ENCODE measurements at places on chromosomes 3 and 15. TPM values are rescaled to one million over a fixed set of nuclear protein-coding genes. Genes with fewer than 3 reads are reported as not detected.

DNA sequence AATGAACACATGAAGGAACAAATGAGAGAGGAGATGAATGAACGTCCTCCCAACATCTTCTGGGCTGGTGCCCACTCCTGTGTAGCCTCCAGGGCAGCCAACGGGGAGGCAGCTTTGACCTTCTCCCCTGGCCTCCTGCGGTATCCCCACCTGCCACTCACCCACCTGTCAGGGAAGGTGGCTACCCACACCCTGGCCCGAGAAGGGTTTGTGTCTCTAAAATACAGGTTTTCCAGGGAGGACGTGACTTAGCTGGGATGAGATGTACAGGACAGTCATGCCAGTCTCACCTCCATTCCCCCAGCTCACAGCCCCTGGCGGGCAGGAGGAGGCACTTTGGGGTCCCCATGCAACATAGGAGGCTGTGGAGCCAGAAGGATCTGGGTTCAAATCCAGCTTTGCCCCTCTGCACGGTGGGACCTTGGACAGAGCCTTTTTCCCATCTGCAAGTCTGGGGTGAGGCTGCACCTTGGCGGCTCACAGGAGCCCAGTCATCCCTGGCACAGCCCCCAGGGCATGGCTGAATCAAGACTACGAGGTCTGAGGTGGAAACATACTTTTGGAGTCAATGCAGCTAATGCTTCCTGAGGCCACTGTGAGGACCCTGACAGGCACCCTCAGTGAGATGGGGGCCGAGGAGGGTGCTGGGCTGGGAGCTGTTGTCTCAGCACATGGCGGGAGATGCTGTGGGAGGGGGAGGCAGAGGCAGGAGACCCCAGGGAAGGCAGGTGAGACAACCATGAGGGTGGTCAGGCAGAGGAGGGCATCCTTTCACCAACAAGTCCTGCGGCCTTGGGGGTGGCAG lies 11.1 kb upstream of the PLXND1 start:
- no peak for DNase-seq

The SLC38A3 gene
- 0.48 TPM for total RNA-seq

DNA sequence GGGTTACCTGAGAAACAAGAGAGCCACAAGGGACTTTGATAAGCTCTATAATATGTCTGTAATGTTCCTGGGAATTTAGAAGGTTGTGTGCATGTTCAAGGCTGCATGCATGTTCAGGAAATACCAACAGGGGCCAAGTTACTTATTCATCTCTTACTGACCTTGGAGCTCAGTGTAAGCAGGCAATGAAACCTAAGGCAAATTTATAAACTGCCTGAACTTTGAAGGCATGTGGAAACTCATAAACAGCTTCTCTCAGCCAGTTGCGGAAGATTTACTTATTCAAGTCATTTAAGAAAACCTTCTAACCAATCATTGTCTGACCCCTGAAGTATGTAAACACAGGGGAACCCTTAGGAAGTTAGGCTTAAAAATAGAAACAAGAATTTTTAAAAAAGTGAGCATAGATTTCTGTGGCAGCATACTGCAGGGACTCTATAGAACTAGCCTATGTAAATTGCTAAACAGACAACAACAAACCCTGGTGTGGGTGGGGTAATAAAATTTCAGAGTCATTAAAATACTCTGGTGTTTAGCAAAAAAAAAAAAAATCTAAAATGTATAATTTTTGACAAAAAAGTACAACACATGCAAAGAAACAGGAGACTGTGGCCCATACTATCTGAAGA lies 57.2 kb downstream of the SLC15A2 start:
- DNase-seq: no peak

- DNase-seq: peak; percentile 25
Observed at GRCh38 chr3:33131331-33132018, 17.7 kb downstream of the CRTAP start.

DNA sequence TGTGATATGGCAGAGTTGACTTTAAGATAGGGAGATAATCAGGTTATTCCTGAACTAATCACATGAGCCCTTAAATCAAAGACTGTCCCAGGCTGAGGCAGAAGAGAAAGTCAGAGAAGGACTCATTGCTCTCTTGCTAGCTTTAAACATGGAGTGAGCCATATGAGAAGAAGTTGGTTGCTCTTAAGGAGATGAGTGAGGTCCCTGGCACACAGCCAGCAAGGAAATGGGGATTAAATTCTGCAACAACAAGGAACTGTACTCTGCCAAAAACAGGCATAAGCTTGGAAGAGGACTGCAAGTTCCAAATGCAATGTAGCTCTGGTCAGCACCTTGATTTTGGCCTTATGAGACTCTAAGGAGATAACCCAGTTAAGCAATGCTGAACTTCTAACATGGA lies 457.0 kb downstream of the PLOD2 start:
- DNase-seq: no peak

GRCh38 chr3:108387063-108387462 lies 90.7 kb downstream of the HHLA2 start:
- no peak for DNase-seq

DNA sequence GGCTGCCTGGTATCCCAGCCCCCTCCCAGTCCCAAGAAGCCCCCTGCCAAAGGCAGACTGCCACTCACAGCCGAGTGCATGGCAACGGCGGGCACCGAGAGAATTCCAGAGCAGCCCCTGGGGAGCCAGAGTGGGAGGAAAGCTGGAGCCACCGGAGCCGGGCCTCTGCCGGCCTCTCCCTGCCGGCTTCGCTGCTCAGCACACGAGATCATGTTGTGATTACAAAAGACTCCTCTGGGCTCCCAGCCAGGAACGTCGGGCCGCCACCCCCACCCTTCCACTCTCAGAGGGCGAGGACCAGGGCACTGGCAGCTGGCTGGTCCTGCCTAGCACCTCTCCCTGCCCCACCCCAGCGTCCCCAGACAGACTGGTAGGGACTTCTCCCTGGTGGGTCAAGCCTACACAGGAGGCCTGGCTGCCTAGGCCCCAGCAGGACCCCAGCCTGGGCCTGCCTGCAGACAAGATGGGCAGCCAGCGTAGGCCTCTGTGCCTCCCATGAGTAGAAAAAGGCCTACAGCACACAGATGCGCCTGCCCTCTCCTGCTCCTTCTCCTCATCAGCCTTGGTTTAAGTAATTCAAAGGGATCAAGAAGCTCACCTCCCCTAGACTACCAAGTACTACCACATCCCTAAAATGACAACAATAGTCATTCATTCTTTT lies at the start of gene CCDC9B:
TSS of gene CCDC9B (minus strand) at position 200 of the 661 bp plus-strand sequence. CDS start at position 80, 120 bp downstream.
- DNase-seq: peak; percentile 54

GRCh38 chr3:197942956-197943556 lies 6.9 kb upstream of the RPL35A start:
- no peak for DNase-seq

DNA sequence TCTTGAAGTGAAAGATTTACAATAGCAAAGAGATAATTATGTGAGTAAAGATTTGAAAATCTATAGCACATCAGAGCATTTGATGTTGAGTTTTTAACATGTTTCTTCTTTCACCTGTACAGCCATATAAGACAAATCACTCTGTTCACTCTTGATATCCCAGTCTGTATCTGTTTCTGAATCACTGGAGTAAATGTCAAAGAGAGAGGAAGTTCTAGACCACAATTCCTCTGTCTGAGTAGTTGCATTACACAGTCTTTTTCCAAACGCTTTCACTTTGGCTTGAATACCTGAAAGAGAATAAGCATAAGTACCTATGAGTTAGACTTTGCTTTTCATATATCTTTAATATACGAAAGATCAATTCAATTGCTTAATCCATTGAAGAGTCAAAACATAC lies 9.9 kb downstream of the THAP10 start:
- DNase-seq: no peak

DNA sequence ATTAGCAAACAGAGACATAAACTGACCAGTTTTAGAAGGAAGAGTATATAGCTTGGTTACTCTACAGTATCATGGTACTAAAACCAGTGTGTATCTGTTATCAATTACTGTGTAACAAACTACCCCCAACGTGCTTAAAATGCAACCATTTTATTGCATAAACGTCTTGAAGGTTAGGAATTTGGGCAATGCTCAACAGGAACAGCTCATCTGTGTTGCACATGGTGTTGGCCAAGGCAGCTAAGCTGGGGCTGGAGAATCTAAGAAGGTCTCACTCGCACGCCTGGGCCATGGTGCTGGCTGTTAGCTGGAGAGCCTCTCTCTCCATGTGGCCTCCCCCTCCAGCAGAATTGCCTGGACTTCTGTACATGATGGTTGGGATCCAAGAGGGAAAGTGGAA lies 81.2 kb upstream of the THBS1 start:
- DNase-seq: no peak

DNA sequence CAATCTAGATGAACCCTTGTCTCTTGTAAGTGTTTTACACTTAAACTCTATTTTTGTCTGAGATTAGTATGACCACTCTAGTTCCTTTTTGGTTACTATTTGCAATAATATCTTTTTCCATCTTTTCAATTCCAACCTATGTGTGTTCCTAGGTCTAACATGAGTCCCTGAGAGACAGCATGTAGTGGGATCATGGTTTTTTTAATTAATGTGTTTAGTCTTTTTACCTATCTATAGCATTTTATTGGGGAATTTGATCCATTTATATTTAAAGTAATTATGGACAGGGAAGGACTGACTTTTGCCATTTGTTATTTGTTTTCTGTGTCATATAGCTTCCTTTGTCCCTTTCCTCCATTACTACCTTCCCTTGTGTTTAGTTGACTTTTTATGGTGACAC lies 21.7 kb downstream of the TNFSF10 start:
- no peak for DNase-seq

The CX3CR1 gene
- not detected for total RNA-seq

GRCh38 chr15:51759557-51760070 lies 8.2 kb downstream of the TMOD2 start:
- no peak for DNase-seq

The PIGB gene
- 10.9 TPM for total RNA-seq

The ZPLD1 gene
- total RNA-seq: 0.41 TPM

DNA sequence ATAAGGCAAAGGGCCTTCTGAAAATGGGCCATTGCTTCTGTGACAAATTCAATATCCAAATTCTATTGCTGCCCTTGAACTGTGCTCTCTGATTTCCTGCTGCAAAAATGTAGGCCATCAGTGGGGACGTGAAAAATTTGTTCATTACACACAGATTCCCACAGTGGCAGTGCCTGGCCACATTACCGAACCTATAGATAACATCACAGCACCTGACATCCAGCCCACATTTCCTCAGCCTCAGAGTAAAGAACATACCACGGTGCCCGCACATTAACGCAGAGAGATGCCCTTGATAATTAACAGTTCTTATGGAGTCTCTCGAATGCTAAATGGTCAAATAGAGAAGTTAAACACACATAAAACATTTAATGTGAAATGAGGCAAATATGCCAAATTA lies 931.6 kb upstream of the CFAP20DC start:
- no peak for DNase-seq

The RFT1 gene
- total RNA-seq: 18.6 TPM

- no peak for DNase-seq
Observed at GRCh38 chr15:65399997-65400396, 22.2 kb upstream of the IGDCC3 start.

DNA sequence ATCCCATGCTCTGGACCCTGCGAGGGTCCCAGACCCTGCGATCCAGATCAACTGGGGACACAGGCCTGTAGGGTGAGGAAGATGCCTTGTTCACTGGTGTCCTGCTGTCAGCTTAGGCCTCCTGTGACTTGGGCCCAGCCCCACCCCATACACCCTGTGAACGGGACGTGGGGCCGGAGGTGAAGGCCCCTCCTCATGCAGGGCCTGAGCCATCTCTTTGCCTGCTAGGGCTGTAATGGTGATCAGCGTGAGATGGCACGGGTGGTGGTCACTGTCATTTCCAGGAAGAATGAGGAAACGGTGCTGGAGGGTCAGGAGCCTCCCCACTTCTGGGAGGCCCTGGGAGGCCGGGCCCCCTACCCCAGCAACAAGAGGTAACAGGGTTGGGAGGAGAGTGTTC lies 12.4 kb downstream of the VILL start:
- DNase-seq: no peak

The POLQ gene
- total RNA-seq: 2.0 TPM

The ZNF609 gene
- total RNA-seq: 19.0 TPM

DNA sequence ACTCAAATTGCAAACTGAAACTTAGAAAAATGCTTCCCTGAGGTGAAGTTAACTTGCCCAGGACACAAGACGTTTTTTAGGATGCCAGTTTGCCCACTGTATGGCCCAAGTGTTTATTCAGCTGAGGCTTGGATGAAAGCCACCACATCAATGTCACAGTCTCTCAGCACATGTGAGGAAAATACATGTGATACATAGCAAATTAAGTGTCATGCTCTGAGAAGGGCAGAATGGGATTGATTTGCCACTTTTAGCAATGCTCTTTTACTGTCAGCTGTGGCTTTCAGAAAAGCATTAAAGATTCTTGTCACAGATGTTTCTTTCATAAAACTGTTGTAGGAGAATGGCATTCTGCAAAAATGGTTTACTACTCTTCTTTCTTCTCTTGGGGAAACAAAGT lies 165.5 kb downstream of the ZIC1 start:
- no peak for DNase-seq

The IL17RB gene
- 0.27 TPM for total RNA-seq

DNA sequence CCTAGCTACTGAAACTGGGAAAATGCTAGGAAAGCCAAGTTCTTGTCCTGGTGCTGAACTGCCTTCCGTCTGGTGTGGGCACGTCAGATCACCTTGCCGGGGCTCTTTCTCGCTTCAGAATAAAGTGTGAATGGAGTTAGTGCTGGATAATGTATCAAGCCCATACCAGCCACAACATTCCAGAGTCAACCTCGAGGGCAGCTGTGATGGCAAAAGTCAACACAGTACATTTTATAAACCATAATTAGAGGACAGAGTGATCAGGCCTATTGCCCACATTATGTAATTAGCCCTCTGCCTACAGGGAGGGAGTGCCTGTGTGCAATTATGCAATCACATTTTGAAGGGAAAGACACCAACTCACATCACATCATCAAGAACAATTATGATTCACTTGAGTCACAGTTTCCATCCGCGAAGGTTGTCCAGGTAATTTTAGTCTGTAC lies 165.2 kb downstream of the RORA start:
- DNase-seq: no peak

The FBXL22 gene
- 0.27 TPM for total RNA-seq

- no peak for DNase-seq
Observed at GRCh38 chr15:20348900-20349773, 192.5 kb downstream of the GOLGA6L6 start.

DNA sequence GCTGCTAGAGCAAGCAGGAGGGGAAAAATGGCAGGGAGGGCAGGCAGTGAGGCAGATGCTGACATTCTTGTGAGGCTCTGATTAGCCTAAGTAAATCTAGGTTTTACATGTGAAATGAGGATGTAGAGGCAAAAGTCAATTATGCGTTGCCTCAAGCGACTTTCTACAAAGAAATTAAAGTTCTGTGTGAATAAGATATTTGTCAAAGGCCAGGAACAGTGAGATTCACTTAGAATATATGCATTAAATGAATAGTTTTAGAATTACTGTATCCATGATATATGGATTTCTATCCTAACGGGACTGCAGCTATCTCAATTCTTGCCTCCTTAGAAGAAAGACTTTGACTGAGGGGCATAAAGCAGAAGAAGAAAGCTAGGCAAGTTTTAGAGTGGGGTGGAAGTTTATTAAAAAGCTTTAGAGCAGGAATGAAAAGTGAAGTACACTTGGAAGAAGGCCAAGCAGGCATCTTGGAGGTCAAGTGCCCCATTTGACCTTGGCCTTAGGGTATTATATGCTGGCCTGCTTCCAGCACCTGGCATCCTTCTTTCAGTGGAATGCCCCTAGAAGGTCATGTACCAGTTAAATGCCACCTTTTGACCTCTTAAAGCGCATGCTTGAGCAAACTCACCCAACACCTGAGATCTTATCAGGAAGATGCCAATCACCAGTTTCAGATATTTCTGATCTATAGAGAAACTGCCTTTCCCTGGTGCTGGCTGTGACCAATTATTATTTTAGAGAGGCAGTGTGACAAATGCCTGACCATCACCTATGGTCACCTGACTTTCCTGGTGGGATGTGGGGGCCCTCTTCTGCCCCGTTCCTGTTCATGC lies 38.2 kb downstream of the OSTN start:
- DNase-seq: no peak

GRCh38 chr3:10164546-10165393 lies at the start of gene IRAK2:
IRAK2 (plus strand) TSS chr3:10164919; CDS start chr3:10164955, 36 bp downstream.
- DNase-seq: no peak
